ENCODE measurements at places on chromosomes 7 and 10. TPM values are rescaled to one million over a fixed set of nuclear protein-coding genes. Genes with fewer than 3 reads are reported as not detected.
A peak's percentile ranks its signal among the peaks of the same experiment; 100 is the strongest.

The CEP55 gene
- total RNA-seq: 84.6 TPM

- no peak overlapping the region for H3K4me3 ChIP-seq
- H3K36me3 ChIP-seq: no peaks in the 10 kb centered on the region
- no peak for DNase-seq
- H3K27me3 ChIP-seq: no peaks in the 10 kb centered on the region
- no peaks in the 10 kb centered on the region for H3K4me1 ChIP-seq
These were observed 407.5 kb upstream of the AUTS2 start for GRCh38 chr7:69190763-69191162.

GRCh38 chr10:120456626-120457430, at the start of gene PLPP4:
TSS of gene PLPP4 (plus strand) at chr10:120457227. CDS start at chr10:120457306, 79 bp downstream.
- no peaks in the 10 kb centered on the region for H3K36me3 ChIP-seq
- no peak for DNase-seq
- no peak within 1 kb of the TSS for H3K27ac ChIP-seq
- peaks cover 2% of the 10 kb centered on the region for H3K4me1 ChIP-seq
- H3K4me3 ChIP-seq: no peak within 1 kb of the TSS
- H3K27me3 ChIP-seq: peaks cover 29% of the 10 kb centered on the region

The ZMIZ2 gene
- total RNA-seq: 85.2 TPM

The SPDYE1 gene
- total RNA-seq: not detected

GRCh38 chr10:70799124-70799523, 13.9 kb upstream of the TBATA start:
- H3K4me1 ChIP-seq: no peaks in the 10 kb centered on the region
- no peak overlapping the region for H3K4me3 ChIP-seq
- peaks cover 35% of the 10 kb centered on the region for H3K27me3 ChIP-seq

The MYO1G gene
- total RNA-seq: 576 TPM

GRCh38 chr7:121000081-121000983, 11.8 kb downstream of the CPED1 start:
- peaks cover 11% of the 10 kb centered on the region for H3K4me1 ChIP-seq
- no peak overlapping the region for H3K4me3 ChIP-seq
- H3K27me3 ChIP-seq: peaks cover 17% of the 10 kb centered on the region
- no peak overlapping the region for H3K27ac ChIP-seq
- DNase-seq: no peak
- H3K36me3 ChIP-seq: no peaks in the 10 kb centered on the region

DNA sequence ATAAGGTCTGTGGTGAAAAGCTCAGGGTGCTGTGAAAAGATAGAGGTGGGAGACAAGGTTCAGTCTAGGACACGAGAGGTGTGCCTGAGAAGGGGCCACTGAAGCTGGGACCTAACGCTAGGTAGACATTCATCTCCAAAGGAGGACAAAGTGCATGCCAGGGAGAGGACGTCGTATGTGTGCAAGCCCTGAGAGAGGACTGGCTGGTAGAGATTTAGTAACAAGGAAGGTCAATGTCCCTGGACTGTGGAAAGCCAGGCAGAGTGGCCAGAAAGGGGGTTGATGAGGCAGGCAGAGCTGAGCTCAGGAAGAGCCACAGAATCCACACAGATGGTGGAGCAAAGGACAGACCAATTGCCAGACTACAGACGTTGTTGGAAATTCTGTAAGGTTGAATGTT, 817.6 kb downstream of the CCSER2 start:
- H3K4me3 ChIP-seq: no peak overlapping the region
- H3K4me1 ChIP-seq: no peaks in the 10 kb centered on the region
- DNase-seq: no peak
- no peaks in the 10 kb centered on the region for H3K27me3 ChIP-seq

The ELAPOR2 gene
- 2.5 TPM for total RNA-seq

The HMX2 gene
- not detected for total RNA-seq

The AKR1D1 gene
- total RNA-seq: not detected

GRCh38 chr7:95421847-95422444, 12.9 kb downstream of the PON2 start:
- no peak overlapping the region for H3K4me3 ChIP-seq
- no peaks in the 10 kb centered on the region for H3K27me3 ChIP-seq
- no peaks in the 10 kb centered on the region for H3K4me1 ChIP-seq

GRCh38 chr10:99924451-99925255, 85.1 kb downstream of the DNMBP start:
- H3K4me1 ChIP-seq: peaks cover 6% of the 10 kb centered on the region
- H3K27ac ChIP-seq: no peak overlapping the region
- H3K36me3 ChIP-seq: no peaks in the 10 kb centered on the region
- no peaks in the 10 kb centered on the region for H3K27me3 ChIP-seq

DNA sequence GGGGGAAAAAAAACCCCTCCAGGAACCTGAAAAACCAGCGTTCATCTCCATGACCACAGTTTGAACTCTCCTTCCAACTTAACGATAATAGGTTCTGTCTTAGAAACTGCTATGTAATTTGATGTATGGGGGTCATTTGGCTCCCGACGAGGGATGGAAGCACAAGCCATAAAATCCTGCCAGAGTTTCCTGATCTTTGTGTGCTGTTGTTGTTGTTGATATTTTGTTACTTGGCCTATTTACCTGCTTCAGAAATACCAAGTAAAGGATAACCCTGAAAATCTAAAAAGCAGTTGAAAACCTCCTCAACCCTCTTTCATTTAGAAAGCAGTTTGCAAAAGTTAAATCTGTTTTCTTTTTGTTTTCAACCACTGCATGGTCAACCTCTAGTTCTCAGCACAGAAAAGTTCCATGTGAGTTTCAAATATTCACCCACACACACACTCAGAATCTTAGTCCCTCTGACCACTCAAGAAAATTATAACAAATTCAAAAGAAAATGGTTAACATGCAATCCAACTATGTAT, 9.3 kb upstream of the HOXA2 start:
- no peaks in the 10 kb centered on the region for H3K36me3 ChIP-seq
- no peak overlapping the region for H3K4me3 ChIP-seq
- DNase-seq: no peak

GRCh38 chr10:132168571-132169030, 18.1 kb upstream of the DPYSL4 start:
- no peak overlapping the region for H3K27ac ChIP-seq
- H3K27me3 ChIP-seq: no peaks in the 10 kb centered on the region
- H3K4me3 ChIP-seq: no peak overlapping the region
- H3K4me1 ChIP-seq: peaks cover 18% of the 10 kb centered on the region
- no peak for DNase-seq

The CYP2C8 gene
- total RNA-seq: 0.15 TPM

DNA sequence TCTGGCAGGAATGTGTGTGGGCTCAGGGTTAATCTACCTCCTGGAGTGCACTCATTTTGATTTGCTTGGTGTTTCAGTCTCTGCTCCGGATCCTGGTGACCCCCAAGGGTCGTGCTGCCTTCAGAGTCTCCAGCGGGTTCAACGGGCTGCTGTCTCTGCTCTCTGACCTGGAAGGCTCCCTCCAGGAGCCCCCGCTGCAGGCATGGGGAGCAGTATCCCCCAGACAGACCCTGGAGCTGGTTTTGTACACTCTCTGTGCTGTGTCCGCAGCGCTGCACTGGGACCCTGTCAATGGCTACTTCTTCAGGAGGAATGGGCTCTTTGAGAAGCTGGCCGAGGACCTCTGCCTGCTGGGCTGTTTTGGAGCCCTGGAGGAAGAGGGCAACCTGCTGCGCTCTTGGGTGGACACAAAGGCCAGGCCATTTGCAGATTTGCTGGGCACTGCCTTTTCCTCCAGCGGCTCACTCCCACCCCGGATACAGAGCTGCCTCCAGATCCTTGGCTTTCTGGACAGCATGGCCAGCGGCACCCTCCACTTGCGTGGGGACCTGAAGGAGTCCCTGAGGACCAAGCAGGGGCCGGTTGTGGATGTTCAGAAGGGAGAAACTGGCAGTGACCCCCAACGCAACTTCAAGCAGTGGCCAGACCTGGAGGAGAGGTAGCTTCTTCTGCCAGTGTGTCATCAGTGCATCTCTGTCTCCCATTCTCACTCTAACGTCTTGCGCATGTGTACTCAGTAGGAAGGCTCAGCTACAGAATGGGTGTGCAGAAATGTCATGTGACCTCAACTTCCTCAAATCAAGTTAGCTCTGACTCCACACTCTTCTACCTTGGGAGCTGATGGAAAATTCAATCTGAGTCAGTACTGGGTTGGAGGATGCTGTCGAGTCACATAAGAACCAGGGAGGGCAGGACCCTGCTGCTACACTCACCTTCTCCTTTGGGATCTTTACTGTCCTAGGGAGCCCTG, 58.5 kb downstream of the WDFY4 start:
- no peaks in the 10 kb centered on the region for H3K4me1 ChIP-seq
- H3K4me3 ChIP-seq: no peak overlapping the region
- DNase-seq: no peak
- H3K27ac ChIP-seq: no peak overlapping the region

The ZNF479 gene
- not detected for total RNA-seq

GRCh38 chr7:139738101-139738489, 39.7 kb downstream of the HIPK2 start:
- H3K4me1 ChIP-seq: peaks cover 31% of the 10 kb centered on the region
- H3K4me3 ChIP-seq: no peak overlapping the region
- DNase-seq: no peak

The POU6F2 gene
- total RNA-seq: not detected

GRCh38 chr7:93906267-93906666, at the start of gene GNGT1:
TSS of gene GNGT1 (plus strand) at chr7:93906567. CDS start at chr7:93906747, 180 bp downstream.
- no peaks in the 10 kb centered on the region for H3K4me1 ChIP-seq
- no peak for DNase-seq
- no peak within 1 kb of the TSS for H3K4me3 ChIP-seq
- no peaks in the 10 kb centered on the region for H3K36me3 ChIP-seq
- no peak within 1 kb of the TSS for H3K27ac ChIP-seq

The SLC16A9 gene
- total RNA-seq: 0.58 TPM

The OR6B1 gene
- total RNA-seq: not detected

- peak overlapping the region; percentile 70 for H3K4me3 ChIP-seq
- H3K36me3 ChIP-seq: peaks cover 31% of the 10 kb centered on the region
- H3K27ac ChIP-seq: peak overlapping the region; percentile 89
- peak; percentile 62 for DNase-seq
These were observed 37.2 kb downstream of the PRSS2 start for GRCh38 chr7:142807855-142808460.

- no peak overlapping the region for H3K27ac ChIP-seq
- H3K4me3 ChIP-seq: no peak overlapping the region
- no peaks in the 10 kb centered on the region for H3K36me3 ChIP-seq
- no peaks in the 10 kb centered on the region for H3K4me1 ChIP-seq
These were observed 21.5 kb downstream of the ADAMTS14 start for GRCh38 chr10:70693619-70694335.

DNA sequence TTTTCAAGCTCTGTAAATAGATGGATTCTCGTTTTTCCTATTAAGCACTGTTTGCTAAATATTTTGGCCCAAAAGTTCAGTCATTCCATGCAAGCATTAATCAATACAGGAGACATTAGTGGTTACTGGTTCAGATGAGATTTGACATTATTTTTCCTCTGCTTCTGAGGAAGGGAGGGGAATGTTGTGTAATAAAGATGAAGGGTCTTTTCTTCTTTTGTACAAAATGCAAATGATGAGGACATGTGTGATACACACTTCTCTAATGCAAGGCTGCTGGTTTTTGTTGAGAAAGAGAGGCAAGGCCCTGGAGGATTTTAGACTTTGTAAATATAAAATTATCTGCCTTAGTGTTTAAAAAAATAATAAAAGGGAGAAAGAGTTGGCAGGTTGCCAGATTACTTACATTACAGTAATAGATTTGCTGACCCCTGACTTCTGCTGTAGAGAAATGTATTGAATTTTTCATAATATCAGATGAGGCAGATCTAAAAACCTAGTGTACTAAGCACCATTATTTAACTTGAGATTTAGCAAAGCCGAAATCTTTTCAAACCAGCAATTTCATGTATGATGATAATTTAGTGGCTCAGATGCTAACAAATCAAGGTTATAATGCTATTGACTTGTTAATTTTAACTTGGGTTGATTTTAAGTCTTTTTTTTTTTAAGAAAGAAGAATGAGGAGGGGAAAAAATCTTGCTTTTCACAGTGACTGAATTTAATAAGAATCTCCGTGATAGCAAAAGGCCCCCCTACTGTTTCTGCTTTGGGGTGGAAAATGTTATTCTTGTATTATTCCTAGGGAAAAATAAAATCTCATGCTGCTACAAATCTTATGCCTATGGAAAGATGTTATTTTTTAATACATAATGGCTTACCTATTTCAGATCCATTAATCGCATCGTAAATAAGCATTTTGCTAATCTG, 180.1 kb downstream of the ARID5B start:
- DNase-seq: no peak
- H3K4me3 ChIP-seq: peak overlapping the region; percentile 61
- H3K4me1 ChIP-seq: peaks cover 87% of the 10 kb centered on the region

The COL28A1 gene
- not detected for total RNA-seq

The SKIDA1 gene
- total RNA-seq: 0.38 TPM

Measured in activated CD4-positive, alpha-beta memory T cell treated with anti-CD3 and anti-CD28 coated beads, Interleukin-2, amount 10 ng/mL, durations not matched to agents 7 days and 5 days (primary cell).